HCEC 1CT (cell line): ENCODE measurements at places on chromosomes 16 and 17.

- no peak for DNase-seq
Measured at GRCh38 chr16:50635505-50636392, 45.4 kb downstream of the SNX20 start.

DNA sequence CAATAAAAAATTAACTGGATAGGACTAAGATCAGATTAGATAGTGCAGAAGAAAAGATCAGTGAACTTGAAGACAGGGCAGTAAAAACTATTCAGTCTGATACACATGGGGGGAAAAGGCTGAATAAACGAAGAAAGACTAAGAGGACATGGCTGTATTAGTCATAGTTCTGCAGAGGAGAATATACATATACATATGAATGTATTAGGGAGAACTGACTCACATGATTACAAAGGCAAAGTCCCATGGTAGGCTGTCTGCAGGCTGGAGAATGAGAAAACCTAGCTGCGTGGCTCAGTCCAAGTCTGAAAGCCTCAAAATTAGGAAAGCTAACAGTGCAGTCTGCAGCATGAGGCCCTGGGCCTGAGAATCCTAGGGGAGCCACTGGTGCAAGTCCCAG, 98.2 kb upstream of the GNAO1 start:
- DNase-seq: no peak

GRCh38 chr16:74291577-74292208, 4.9 kb upstream of the PSMD7 start:
- DNase-seq: peak; percentile 15

DNA sequence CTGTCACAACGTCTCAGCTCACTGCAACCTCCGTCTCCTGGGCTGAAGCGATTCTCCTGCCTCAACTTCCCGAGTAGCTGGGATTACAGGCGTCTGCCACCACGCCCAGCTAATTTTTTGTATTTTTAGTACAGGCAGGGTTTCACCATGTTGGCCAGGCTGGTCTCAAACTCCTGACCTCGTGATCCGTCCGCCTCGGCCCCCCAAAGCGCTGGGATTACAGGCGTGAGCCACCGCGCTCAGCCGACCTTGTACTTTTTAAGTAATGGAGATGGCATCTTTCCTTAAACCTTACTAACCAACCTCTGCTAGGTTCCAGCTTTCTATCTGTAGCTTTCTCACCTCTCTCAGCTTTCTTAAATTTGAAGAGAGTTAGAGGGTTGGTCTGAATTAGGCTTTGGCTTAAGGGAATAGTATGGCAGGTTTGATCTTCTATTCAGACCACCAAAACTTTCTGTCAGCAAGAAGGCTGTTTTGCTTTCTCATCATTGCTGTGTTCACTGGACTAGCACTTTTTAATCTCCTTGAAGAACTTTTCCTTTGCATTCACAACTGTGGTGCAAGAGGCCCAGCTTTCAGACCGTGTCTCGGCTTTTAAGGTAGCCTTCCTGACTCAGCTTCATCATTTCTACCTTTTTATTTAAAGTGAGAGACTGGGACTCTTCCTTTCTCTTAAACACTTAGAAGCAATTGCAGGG, 28.0 kb downstream of the YWHAE start:
- DNase-seq: no peak
